ENCODE measurements at places on chromosomes 2 and 18.

DNA sequence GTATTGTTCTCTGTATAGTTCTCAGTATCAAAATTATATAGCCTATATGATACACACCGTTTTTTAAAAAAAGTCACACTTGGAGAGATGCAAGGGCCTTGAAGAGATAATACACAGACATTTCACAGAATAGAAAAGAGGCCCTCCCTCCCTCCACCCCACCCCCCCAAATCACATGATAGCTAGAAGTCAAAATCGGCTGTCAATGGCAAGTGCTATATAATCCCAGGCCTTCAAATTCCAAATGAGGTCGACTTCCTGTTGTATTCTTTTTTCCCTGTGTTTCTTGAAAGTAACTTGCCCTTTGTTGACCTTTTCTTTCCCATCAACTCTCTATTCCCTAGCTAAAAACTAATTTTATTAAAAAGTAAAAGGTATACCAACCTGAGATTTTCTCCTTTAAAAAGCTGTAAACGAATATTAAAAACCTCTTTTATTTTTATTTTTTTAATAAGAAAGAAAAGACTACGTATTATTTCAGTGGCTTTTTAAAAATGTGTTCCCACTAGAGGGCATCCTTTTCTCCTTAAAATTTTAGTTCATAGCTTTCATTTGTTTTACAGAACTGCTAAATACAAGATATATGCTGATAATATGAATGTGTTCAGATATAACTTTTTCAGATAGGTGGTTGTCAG lies 46.6 kb downstream of the KCMF1 start:
- no peak for DNase-seq

DNA sequence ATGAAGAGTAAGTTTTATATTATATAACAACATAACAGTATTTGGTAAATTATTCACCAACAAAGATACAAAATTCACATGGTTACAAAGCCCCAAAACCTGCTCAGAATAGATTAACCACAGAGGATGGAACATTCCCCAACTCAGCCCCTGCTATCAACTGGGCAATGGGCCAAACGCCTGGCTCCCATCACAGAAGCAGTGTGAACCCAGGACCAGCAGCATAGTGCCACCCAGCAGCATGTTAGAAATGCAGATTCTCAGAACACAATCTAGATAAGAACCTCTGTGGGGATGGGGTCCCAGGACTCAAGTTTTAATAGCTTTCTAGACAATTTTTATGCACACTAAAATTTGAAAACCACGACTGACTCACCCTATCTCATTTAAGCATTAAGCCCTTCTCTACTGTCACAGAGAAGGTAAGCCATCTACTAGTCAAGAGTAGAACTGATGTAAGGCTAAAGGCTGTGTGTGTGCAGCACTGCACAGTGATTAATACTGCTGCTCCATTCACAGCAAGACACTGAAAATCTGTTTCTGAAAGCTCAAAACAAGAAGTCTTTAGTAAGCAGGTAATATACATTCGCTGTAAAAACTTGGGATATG lies 15.2 kb downstream of the AFG3L2 start:
- no peak for DNase-seq

DNA sequence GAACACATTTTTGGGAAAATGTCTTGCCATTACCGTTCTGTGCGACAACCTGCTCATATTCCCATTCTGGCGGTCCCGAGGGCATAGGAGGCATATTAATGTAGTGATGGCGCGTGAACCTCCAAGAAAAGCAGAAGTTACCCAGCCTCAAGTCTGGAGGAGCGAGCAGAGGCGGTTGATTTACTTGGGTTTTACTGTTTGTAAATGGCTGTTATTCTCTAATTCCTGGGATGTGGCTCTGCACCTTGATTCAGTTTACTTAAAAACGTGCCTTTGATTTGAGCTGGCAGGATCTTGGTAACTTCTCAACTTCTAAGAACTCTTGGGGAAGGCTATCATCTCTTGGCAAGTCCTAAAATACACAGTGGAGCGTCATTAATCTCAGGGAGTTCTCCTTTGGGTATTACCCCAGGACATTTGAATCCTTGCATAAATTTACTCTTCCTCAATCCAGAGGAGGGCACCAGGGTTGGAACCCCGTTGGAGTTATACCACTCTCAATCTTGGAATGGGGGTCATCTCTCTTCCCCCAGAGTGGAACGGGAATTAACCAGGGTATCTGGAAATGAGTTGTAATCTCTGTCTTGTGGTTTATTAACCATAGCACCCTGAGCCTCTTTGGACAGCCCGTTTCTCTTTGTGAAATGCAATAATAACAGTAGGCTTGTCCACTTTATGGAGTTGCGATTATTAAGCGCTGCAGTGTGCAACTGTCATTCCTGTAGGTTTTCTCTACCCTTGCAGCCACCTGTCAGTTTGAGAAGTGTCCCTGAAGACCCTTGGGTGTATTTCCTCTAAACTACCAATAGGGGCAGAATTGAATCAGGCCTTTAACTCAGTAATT lies 2.1 kb downstream of the HK2 start:
- DNase-seq, result no peak

- DNase-seq, result no peak
Measured at GRCh38 chr2:69291721-69292120, 95.3 kb downstream of the GFPT1 start.

GRCh38 chr2:9965119-9965822 lies 13.8 kb downstream of the GRHL1 start:
- DNase-seq, result no peak

DNA sequence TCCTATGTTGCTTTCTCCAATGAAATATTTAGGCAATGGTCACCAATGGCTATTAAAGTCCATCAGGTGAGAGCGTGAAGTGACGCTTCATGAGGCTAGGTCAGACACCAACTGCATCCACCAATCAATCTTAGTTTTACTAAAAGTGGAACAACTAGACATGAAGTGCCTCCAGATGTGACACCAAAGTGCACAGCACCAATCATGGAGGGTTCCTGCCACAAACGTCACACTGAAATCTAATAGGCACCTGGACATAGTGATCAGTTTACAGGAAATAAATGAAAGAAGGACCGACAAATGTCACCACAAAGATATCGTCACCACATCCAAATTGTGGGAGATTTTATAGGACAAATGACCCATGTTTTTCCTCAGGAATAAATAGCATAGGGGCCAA lies 70.5 kb downstream of the PSMG2 start:
- DNase-seq, result no peak

DNA sequence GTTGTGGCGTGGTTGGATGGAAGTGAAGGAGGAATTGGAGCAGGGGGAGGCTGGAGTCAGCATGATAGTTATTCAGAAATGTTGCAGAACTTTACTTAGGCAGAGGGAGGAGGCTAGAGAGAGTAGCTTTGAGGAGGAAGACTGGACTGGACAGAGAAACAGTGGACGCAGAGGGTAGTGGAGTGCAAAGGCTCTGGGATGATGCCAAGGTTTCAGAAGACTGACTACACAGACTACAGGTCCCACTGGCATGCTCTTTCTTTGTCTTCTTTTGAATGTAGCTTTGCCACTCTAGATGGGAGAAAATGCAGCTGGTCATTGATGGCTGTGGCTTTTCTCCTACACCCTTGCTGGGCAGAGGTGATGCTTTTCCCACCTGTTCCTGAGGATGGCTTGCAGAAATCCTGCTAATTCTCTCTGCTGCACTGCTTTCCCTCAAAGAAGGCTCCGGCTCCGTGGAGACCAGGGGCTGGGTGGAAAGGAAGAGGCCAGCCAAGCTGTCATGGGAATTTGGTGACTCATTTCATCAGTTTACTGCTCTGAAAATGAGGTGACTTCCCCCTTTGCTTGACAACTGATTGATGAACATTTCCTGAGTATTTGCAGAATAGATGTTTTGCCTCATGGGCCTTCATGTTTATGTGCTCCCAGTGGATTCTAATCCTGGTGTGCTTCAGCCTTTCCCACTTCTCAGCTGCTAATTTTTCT lies 42.4 kb downstream of the MEIS1 start:
- DNase-seq, result no peak

GRCh38 chr2:143333847-143334246 lies 204.6 kb downstream of the ARHGAP15 start:
- DNase-seq, result no peak

- no peak for DNase-seq
Measured at GRCh38 chr2:47941936-47942335, 35.6 kb upstream of the FBXO11 start.

- no peak for DNase-seq
Measured at GRCh38 chr2:85959826-85960225, 71.0 kb upstream of the ST3GAL5 start.

DNA sequence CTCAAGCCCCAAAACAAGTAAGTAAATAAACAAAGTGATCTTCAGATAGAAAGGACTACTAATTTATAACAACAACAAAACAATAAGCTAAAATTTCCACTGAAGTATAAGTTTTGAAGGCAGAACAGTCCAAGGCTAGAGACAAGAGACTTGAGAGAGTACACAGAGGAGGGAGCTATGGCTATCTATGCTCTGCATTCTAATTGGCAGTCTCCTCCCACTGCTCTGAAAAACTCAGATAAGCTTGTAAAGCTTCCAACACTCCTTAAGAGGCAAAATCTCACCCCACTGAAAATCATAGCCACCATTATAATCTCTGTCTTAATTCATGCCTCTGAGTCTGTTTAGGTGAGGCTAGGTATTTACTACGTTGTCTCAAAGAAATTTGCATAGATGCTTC lies 714.6 kb upstream of the LRATD1 start:
- DNase-seq, result no peak

- DNase-seq, result no peak
Measured at GRCh38 chr2:128605421-128605820, 286.8 kb upstream of the HS6ST1 start.

DNA sequence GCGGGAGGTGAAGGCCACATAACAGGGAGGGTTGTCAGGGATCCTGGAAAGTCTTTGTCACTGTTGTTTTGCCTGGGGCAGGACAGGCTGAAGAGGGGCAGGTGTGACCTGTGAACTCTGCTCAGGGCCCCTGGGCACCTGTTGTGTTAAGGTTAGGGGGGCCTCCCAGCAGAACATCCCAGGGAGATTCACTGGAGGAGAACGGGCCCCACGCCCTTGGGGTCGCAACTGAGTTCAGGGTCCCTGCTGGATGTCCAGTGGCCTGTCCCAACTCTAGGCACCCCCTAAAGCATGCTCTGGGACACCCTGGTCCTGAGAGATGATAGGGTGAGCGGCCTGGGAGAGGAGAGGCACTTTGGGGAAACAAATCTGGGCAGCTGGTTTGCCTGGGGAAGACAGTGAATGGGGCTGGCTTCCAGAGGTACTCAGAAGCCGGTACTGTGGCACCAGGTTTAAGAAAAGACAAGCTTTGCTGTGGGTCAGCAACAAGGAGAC lies 22.9 kb downstream of the GPR35 start:
- DNase-seq, result no peak

DNA sequence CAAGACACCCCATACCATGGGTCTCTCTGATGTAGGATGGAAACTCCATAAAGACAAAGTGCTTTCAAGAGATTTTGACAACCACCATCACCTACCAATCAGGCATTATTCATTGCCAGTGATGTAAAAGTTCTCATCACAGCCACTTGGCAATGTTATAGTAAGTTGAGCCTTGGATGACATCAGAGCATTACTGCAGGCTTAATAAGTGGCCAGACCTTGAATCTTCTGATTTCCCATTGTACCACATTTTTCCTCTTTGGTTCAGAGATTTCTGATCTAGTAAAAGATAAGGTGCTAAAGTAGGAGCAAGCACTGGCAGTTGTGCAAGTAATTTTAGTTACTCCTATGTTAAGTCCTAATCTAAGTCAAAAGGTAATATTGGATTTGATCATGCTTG lies 36.5 kb downstream of the OSR1 start:
- no peak for DNase-seq

- DNase-seq, result no peak
Measured at GRCh38 chr2:27799646-27800010, 28.1 kb downstream of the MRPL33 start.

- no peak for DNase-seq
Measured at GRCh38 chr2:152387041-152387440, 52.1 kb downstream of the FMNL2 start.

- DNase-seq, result no peak
Measured at GRCh38 chr2:128317181-128317898, 1.3 kb downstream of the HS6ST1 start.

GRCh38 chr2:75077909-75078308 lies 119.5 kb downstream of the POLE4 start:
- DNase-seq, result no peak

- DNase-seq, result no peak
Measured at GRCh38 chr2:110805894-110806452, 73.6 kb downstream of the ACOXL start.

DNA sequence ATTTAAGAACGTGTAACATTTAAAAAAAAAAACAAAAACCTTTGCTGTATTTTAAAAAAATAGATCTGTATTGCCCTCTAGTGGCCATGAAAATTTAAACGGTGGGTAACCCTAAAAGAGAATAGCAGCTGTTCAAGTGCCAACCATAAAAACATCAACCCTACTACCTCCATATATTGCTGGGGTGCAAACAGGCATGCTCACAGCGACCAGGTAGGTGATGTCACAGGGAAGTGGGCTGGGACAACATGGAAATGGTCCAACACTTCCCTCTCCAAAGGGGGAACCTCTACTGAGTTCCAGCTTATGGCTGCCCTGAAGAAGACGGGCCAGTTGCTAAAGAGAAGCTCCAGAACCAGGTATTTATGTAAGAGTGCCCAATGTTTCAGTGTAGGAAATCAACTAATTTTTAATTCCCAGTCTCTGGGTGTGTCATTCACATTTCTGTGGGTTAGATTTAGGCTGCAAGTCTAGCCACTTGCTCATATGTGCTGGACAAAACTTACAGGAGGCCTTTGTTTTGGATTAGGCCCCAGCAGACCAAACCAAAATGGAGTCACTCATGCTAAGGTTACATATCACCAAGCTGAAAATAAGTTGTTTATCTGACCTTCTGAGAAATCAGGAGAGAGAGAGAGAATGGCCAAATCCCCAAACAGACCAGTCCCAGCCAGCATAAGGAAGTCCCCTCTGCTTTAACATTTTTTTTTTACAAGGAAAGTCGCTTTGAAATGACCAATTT lies 54.5 kb downstream of the SKA1 start:
- DNase-seq, result no peak

GRCh38 chr18:24398540-24398939 lies 916 bp upstream of the OSBPL1A start:
- DNase-seq, result no peak

DNA sequence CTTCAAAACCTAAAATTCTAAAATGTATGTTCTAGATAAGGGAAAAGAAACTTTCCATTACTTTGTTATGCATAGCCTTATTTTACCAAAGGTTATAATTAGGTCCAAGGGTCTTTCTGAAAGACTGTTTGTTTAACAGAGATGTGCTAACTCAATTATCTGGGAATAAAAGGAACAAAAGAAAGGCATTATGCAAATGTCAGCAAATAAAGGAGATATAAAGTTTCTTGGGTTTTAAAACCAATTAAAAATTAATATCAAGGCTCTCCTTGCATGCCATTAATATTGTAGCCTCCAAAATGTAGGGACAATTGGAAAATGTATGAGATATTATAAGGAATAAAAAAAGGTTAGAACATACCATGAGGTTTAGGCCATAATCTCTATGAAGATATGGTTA lies 87.8 kb upstream of the DOCK10 start:
- no peak for DNase-seq

GRCh38 chr2:106970471-106971261 lies 84.7 kb upstream of the ST6GAL2 start:
- DNase-seq, result no peak

GRCh38 chr2:162839419-162839818 lies 852 bp upstream of the KCNH7 start:
- no peak for DNase-seq
